ENCODE measurements at places on chromosomes 11 and 22.

DNA sequence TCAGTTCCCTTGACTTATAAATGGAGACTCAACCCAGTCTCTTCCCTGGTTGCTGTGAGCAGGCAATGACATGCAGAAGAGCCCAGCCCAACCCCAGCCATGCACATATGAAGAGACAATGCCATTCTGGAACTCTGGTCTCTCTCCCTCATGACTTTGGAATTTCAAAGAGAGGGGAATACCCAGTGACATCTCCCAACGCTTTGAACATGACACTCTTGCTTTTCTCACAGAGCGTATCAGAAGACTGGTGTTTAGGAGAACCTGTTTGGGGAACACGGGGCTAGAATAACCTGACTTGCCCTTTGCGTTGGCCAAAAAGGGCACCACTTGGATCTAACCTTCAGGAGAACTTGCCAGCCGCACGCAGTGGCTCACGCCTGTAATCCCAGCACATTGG is 12.9 kb downstream of the RANGAP1 start:
- DNase-seq = no peak

DNA sequence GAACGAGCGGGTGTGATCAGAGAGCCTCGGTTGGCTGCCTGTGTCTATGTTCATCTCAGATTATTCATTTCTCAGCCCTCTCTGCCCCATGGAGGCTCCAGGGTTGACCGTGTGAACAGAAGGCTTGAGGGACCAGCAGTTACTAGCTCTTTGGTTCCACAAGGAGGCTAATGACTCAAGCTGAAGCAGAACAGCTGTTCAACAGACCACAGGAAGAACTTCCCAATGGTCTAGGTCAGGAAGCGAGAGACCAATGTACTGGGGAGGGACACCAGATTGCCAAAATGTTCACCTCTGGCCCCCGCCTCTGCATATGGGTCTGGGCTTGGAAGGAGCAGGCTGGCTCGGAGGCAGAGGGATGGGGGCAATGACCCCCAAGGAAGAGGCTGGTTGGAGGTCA is 14.7 kb upstream of the PDE2A start:
- no peak for DNase-seq

DNA sequence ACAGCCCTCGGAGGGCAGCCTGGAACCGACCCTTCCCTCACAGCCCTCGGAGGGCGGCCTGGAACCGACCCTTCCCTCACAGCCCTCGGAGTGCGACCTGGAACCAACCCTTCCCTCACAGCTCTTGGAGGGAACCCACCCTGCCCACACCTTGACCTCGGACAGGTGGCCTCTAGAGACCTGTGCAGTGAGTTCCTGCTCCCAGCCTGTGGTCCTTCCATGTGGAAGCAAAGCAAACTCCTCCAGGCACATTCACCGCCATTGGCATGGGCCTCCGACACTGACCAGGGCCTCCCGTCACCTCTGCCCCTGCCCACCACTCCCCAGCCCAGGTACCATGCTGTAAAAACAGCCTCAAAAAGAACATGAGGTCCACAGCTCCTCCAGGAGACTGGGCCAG is 272.1 kb downstream of the BRD1 start:
- DNase-seq = no peak

GRCh38 chr11:36356201-36356600 is 60.1 kb downstream of the PRR5L start:
- no peak for DNase-seq

All from NCI-H2029 treated with DMSO at 0.1 percent for 48 hours (cell line).